CD4-positive, alpha-beta T cell (primary cell): ENCODE measurements at places on chromosomes 2 and 18.

GRCh38 chr2:239250216-239251081 lies 150.4 kb downstream of the HDAC4 start:
- no peak for DNase-seq

DNA sequence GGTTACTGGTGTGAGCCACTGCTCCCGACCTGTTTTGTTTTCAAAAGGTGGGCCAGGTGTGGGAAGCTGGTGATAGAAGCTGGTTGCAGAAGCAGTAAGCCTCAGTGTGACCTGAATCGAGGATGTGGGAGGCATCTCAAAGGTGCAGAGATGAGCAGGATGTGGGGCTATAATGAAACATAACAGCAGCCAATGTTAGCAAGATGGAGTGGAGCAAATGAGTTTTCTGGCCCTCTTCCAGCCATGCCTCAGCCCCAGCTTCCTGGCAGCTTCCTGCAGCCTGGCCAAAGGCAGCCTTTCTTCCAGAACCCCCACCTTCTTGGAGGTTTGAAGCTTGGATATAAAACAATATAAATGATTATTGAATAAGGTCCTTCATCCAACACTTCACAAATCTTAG lies 184.8 kb downstream of the NCK2 start:
- DNase-seq: peak; percentile 49

DNA sequence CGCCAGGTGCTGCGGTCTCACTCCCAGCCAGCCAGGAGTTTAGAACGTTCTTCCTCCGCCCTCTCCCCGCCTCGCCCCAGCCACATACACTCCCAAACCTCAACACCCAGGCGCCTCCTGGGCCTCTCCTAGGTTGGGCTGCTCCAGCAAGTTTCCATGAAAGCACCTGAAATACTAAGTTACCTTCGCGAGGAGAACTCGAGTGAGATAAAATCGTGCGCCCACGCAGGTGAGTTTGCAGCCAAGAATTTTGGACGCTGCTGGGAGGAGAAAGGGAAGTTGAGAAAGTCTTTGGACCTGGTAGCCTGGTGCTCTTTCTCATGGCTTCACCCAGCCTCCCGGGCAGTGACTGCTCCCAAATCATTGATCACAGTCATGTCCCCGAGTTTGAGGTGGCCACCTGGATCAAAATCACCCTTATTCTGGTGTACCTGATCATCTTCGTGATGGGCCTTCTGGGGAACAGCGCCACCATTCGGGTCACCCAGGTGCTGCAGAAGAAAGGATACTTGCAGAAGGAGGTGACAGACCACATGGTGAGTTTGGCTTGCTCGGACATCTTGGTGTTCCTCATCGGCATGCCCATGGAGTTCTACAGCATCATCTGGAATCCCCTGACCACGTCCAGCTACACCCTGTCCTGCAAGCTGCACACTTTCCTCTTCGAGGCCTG lies at the start of gene GPR39:
Gene GPR39, plus strand, starts transcription at position 83 of the 673 bp plus-strand sequence.
- no peak for DNase-seq

GRCh38 chr18:12485479-12486105 lies 77.9 kb downstream of the PRELID3A start:
- DNase-seq: no peak

GRCh38 chr2:60482222-60482621 lies 71.2 kb downstream of the BCL11A start:
- no peak for DNase-seq

GRCh38 chr2:150339282-150339681 lies 148.2 kb downstream of the RND3 start:
- DNase-seq: no peak

GRCh38 chr2:184646177-184646576 lies 47.8 kb downstream of the ZNF804A start:
- no peak for DNase-seq

DNA sequence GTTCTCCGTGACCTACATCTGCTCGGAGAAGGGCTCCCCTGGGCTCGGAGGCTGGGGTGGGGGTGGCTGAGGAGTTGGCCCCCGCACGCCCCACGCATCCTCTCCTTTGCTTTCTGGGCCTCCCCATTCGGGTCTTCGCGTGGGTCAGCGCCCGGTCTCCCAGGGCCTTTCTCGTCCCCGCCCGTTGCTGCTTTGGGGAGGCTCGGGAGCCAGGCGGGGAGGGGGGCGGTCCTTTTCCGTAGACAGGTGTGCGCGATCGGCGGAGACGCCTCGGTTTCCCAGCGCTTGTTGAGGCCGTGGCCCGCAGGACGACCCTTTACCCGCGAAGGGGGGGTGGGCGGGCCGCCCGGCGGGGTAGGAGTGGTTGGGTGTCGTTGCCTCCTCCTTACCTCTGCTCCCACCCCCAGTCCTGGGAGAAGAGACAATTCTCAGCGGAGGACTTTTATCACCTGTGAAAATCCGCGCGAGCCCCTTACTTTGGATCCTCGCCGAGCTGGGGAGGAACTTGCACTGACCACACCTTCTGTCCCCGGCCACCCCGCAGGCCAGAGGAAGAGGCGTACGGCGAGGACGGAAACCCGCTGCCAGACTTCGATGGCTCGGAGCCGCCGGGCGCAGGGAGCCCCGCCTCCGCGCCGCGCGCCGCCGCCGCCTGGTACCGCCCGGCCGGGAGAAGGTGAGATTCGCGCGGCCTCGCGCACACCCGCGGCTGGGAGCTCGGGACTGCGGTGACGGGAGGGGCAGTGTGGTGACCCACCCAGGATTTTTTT lies 2.6 kb downstream of the ADCYAP1 start:
- DNase-seq: peak; percentile 13

DNA sequence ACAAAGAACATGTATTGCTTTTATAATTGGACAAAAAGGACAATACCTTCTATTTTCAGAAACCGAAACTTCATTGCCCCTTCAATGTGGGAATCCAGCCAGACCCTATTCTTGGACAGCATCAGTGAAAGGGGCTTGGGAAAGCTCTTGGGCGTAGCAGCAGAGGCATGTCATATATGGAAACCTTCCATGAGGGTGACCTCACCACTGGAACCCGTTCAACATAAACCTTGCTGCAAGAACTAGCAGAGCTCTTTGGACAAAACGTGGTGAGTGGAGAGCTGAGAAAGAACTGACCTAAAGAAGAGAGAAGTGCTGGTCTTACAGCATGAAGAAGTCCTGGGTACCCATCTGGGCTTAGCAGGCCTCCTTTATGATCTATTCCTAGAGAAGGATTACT lies 22.7 kb upstream of the ACTG2 start:
- no peak for DNase-seq

- no peak for DNase-seq
Measured at GRCh38 chr2:99365661-99366060, 28.5 kb downstream of the EIF5B start.

DNA sequence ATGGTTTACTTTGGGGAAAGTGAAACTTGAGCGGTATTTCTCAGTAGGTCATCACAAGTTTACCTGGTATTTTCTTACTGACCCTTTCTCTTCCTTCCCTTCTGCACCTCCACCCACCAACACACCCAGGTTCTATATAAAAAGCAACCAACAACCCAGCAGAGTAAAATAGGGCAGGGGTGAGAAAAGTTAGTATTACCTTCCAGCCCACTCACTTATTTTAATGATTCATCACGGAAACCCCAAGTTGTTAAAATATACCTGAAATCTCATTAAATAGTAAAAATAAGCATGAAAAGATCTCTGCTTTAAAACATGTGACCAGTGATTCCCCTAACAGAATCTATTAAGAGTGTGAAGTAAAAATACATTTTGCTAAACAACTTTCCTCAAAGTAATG lies 306.1 kb downstream of the ZEB2 start:
- no peak for DNase-seq
